ENCODE measurements at places on chromosomes 12 and 14.

DNA sequence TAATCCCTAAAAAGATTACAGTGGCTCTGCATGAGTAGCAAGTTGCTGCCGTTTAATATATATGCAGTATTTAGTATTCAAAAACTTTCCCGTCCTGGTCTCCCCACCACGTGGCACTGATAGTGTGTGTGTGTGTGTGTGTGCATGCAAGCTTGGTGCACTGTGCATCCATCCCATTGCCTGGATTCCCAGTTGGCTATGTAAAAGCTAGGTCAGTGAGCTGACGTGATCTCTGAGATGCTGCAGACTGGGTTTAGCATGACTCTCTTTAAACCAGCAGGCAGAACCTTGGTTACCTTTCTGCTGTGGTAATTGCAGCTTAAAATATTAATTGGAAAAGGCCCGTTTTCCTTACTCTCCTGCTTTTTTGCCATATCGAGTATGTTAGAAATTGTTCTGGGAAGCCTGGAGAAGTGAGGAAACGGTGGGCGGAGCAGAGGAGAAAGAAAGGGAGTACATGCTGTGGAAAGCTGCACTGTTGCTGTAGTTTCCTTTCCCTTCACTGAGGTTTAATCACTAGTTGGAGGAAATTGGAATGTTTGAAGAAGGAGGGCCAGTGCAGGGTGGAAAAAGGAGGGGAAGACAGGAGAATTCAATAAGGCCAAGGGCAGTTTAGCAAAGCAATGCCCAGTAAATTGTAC, 4.0 kb upstream of the CNTN1 start:
- no peak for DNase-seq

DNA sequence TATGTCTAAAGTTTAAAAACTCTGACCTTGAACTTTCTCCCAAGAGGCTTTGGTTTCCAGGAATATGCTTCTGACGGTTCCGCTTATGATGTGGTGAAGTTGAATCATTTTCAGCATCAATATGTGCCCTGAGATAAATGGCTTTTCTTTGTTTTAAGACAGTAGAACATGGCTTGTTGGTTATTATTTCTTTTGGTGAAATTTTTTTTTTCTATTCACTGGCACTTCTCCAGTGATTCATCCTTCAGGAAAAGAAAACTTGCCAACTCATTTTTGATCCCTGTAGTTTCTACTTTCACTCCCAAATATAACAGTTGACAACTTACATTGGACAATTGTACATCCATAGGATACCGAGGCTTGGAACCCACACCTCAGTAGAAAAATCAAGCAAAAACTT, 1301.2 kb upstream of the FLRT2 start:
- no peak for DNase-seq

DNA sequence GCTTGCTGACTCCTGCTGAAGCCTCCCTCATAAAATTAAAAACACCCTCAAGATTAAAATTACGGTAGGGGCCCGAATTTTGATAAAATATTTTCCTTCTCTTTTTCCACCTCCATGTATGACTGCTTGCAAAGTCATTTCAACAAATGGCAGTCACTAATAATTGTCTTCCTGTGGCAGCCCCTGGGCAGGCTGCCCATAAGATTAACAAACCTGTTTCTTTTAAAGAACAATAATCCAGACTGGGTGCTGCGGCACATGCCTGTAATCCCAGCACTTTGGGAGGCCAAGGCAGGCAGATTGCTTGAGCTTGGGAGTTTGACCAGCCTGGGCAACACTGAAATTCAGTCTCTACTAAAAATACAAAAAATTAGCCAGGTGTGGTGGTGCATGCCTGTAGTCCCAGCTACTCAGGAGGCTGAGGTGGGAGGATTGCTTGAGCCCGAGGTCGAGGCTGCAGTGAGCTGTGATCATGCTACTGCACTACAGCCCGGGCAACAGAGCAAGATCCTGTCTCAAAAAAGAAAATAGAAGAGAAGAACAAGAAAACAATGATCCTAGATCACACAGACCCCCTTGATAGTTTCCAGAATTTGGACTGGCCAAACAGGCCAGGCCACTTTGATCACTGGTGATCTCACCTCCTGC, 8.7 kb downstream of the SAV1 start:
- no peak for DNase-seq

GRCh38 chr12:130975116-130975515, 21.4 kb downstream of the ADGRD1 start:
- DNase-seq = no peak

GRCh38 chr12:121966959-121967358, 48.6 kb downstream of the CFAP251 start:
- DNase-seq = no peak

DNA sequence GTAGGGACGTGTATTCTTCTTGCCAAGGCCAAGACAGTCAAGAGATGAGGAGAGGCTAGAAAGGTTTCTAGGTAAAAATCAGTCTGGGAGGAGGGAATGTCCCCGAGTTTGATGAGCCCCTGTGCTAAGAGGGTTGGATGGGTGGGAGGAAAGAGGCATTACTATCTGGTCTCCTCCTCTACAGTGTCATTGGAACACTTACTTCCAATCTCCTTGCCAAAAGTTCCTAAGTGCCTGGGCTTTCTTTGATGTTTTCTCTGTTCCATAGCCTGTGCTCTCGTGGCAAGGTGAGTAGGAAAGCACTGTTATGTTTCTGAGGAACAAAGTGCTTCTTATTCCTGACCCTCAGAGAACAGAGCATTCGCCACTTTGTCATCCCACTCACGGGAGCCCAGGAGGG, at the start of gene RNASE13:
Gene RNASE13, minus strand, starts transcription at position 101 of the 400 bp plus-strand sequence. CDS start 519 bp downstream, outside the sequence.
- DNase-seq = no peak

DNA sequence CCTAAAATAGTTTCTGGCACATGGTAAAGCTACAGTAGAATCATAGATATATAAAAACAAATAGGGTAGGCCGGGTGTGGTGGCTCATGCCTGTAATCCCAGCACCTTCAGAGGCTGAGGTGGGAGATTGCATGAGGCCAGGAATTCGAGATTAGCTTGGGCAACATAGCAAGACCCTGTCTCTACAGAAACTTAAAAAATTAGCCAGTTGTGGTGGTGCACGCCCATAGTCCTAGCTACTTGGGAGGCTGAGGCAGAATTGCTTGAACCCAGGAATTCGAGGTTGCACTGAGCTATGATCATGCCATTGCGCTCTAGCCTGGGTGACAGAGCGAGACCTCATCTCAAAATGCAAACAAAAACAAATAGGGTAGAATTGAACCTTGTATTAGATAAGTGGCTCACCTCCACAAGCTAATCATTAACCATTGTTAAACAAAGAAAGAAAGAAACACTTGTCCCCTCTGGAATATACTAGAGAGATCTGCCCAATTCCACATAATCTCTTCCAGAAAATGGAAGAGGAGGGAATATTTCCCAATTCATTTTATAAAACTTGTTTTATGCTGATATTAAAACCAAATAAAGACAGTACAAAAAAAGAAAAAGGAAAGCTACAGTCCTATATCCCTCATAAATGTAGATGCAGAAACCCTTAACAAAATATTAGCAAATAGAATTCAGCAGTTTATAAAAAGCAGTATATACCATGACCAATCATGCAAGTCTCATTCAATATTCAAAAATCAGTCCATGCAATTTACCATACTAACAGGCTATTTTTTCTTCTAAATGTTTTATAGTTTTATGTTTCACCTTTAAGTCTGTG, 22.7 kb upstream of the DHRS2 start:
- no peak for DNase-seq

DNA sequence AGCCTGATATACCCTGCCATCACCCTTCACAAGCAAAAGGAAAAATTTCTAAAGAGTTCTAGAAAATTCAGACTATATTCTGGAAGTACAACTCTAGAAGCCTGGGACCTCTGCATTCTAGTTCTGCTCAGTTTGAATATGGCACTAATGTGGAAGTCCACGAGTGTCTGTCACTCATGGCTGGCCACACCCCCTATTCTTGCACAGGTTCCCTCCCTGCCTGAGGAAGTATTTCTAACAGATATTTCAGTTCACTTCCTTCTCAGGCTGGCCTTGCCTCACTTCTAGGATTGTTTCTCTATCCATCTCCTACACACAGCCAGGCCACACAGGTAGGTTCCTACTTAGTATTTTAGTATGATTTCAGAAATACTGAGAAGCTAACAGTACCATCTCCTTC, 67.4 kb downstream of the PHLDA1 start:
- DNase-seq = peak; percentile 88

DNA sequence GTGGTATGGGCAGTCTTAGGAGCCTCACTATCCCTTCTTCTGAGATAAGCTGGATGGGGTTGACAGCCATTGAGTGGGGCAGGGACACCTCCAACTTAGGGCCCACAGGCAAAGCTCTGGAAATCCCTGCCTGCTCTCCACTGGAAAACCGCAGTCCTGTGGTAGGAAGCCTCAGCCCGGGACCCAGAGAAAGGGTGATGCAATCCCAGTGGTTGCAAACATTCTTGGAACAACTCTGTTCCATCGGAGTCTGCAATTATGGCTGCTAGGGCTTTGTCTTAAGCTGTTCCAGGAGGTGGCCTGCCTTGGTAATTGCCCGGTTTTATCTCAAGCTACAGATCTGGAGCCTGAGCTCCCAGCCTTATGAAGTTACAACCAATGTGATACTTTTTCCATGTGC, 133.4 kb downstream of the DICER1 start:
- DNase-seq = no peak

GRCh38 chr12:42759622-42760273, 170.2 kb upstream of the PRICKLE1 start:
- no peak for DNase-seq

DNA sequence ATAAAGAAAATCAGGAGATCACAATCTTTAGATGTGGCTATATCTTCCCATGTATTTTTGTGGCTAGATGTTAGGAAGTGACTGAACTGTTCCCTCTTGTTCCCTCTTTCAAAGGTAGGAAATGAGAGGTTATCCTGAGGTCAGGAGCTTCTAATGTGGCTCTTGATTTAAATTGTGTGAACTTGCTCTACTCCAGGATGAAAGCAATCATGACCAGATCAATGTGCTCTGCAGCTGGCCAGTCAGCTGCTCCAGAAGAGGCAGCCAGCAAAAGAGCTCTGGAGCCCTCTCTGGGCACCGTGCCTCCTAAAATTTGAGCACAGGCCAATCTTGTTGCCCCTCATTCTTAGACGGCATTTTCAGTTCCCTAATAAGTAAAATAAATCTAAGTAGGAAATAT, 32.0 kb downstream of the CDK17 start:
- DNase-seq = no peak

GRCh38 chr12:47547077-47547476, 158.8 kb downstream of the RPAP3 start:
- no peak for DNase-seq

GRCh38 chr12:104596134-104596799, 139.5 kb downstream of the CHST11 start:
- DNase-seq = peak; percentile 41

DNA sequence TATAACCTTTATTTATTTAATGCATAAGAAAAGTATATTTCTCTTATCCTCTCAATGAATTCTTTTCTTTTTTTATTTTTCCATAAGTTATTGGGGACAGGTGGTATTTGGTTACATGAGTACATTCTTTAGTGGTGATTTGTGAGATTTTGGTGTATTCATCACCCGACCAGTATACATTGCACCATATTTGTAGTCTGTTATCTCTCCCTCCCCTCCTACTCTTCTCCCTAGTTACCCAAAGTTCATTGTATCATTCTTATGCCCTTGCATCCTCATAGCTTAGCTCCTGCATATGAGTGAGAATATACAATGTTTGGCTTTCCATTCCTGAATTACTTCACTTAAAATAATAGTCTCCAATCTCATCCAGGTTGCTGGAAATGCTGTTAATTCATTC, 1900.0 kb upstream of the SEL1L start:
- no peak for DNase-seq

- peak; percentile 25 for DNase-seq
Measured at GRCh38 chr14:103880348-103881267, 33.2 kb upstream of the PPP1R13B start.

Measured in inflammatory macrophage treated with lipopolysaccharide for 1 hour (primary cell).